Karpas-422 (cell line): ENCODE measurements at places on chromosomes 1 and 21. TPM values are rescaled to one million over a fixed set of nuclear protein-coding genes. Genes with fewer than 3 reads are reported as not detected.
A peak's percentile ranks its signal among the peaks of the same experiment; 100 is the strongest.

DNA sequence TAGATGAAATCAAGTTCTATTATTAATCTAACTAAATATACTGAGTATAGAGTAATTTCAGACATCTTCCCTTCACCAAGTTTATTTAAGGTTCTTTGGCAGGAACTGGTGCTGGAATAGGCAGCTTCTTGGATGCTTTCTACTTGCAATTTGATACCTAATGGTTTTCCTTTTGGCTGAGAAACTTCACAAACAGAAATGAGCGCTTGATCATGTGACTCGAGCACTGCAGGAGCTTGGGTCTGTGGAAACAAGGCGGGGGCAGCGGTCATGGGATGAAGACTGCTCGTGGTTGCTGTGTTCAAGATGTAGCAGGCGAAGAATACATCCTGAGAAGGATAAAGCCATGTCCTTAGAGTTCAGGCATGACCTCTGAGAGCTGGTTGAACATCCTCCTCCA is 136.8 kb downstream of the PTPRC start:
- no peak for DNase-seq

- no peak for DNase-seq
Measured at GRCh38 chr1:69911301-69911801, 294.0 kb downstream of the LRRC40 start.

- DNase-seq: peak; percentile 84
Measured at GRCh38 chr21:34018910-34019309, 54.5 kb upstream of the MRPS6 start.

GRCh38 chr21:31305888-31306287 is 38.2 kb downstream of the TIAM1 start:
- DNase-seq: no peak

GRCh38 chr1:164735315-164736052 is 176.5 kb downstream of the PBX1 start:
- no peak for DNase-seq

DNA sequence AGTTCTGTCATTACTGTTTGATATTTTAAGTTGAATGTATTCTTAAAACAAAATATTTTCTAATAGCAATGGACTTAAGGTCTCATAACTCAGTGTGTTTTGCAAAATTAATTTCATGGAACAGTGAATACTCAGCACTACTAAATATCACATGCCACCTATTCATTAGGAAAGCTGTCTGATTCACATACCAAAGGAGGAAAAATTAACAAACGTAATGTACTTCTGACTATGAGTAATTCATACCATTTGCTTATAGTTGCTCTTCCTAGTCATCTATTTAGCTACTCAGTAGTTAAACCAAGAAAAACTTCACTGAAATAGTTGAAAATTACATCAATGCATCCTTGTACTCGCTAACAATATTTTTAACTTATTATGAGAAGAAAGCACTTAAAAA is 35.2 kb downstream of the TP53BP2 start:
- no peak for DNase-seq

- no peak for DNase-seq
Measured at GRCh38 chr21:37562920-37563640, 196.5 kb downstream of the DYRK1A start.

GRCh38 chr1:213737398-213738035 is 250.3 kb upstream of the PROX1 start:
- DNase-seq: no peak

- DNase-seq: no peak
Measured at GRCh38 chr1:39787468-39787867, 1.2 kb downstream of the BMP8B start.

DNA sequence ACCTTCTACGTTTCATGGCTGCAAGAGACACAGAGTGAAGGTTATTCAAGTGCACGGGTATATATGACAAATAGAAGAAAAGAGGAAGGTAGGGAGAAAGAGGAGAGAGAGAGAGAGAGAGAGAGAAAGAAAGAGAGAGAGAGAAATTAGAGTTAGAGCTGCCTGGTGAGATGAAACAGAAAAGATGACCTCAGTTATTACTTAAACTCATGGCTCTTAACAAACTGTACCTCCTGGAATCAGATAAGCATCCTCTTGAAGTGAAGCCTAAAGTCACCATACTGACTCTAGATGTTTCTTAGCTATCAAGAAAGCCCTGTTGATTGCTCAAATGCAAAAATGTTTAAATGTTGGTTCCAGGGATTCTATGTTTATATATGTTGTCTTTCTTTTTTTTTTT is 597.7 kb upstream of the ZP4 start:
- DNase-seq: no peak

GRCh38 chr1:41751804-41752513 is 166.8 kb downstream of the HIVEP3 start:
- DNase-seq: peak; percentile 87

- DNase-seq: no peak
Measured at GRCh38 chr1:113747376-113747775, 11.9 kb downstream of the PHTF1 start.

DNA sequence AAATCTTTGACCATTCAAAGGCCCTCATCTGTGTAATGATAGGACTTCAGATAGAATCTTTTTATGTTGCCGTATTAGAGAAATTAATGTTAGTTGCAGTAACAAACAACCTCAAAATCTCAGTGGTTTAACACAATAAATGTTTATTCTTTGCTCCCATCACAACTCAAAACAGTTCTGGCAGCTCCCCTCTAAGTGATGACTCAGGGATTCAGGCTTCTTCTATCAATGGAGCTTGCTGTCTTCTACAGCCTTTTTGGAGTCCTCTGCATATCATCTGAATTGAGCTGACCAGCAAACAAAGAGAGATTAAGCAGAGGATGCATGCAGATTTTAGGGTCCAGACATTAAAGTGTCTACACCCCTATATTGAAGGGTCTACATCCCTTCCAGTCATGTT is 59.1 kb upstream of the RAB3GAP2 start:
- DNase-seq: no peak

GRCh38 chr1:211493876-211494653 is 2.1 kb upstream of the RD3 start:
- DNase-seq: no peak

GRCh38 chr1:112794654-112795239 is 79.6 kb upstream of the PPM1J start:
- no peak for DNase-seq

DNA sequence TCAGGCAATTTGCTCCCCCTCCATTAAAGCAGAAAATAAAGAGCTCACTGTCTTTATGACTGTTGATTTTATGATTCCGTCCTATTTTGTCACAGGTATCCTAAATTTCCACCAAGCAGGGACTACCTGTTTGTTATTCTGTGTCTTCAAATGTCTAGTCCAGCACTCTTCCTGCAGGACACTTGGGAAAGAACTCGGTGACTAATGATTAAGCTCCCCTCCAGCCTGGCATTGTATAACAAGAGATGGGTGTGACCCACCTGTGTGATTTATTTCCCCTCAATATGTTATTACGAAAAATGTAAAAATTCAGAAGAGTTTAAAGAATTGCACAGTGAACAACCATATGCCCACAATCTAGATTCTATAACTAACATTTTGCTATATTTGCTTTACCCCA is 42.9 kb upstream of the LRRN2 start:
- no peak for DNase-seq

GRCh38 chr1:12340544-12340930 is 110.7 kb downstream of the VPS13D start:
- DNase-seq: no peak

DNA sequence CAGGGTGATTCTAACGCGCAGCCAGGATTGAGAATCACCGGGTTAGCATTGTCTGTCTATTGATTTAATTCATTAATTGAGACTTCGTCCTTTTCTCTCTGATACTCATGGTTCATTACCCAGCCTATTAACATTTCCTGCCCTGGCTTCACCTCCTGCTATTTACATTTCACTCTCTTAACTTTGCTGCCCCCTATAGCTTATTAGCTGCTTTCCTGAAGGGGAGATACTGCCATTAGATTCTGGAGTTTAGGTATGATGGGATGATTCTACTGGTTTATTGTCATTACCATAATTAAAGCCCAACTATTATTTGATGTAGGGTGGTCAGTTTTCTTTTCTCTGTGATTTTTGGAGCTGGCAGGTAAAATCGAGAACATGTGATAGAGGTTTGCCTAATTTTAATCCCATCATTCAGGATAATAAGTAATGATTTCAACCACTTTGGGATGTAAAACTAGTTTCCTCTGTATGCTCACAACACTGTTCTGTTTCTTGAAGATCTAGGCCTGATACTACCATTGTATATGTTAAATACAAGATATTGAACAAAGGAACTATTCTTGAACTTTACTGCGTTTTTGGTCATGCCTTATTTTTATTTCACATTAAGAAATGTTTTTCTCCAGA is 6.4 kb downstream of the PPP2R5A start:
- peak; percentile 84 for DNase-seq

DNA sequence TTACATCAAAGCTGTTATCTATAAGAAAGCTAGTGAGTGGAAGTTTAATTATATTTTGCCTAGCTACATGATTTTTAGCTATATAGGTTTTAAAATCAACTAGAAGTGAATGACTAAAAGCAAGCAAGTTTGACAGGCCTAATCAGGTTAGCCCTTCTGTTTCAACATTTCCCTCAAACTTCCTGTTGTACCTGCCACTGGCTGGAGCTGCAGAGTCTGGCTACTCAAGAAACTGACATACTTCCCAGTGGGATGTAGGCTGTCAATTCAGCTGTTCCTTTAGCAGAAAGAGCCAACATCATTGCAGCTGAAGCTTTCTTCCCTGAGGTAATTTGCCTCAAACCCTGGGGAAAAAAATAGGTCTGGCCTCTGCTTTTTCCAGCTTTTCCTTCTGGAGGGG is 87.1 kb upstream of the TNR start:
- DNase-seq: no peak

GRCh38 chr1:23291706-23292105 is 52.4 kb downstream of the HNRNPR start:
- no peak for DNase-seq

DNA sequence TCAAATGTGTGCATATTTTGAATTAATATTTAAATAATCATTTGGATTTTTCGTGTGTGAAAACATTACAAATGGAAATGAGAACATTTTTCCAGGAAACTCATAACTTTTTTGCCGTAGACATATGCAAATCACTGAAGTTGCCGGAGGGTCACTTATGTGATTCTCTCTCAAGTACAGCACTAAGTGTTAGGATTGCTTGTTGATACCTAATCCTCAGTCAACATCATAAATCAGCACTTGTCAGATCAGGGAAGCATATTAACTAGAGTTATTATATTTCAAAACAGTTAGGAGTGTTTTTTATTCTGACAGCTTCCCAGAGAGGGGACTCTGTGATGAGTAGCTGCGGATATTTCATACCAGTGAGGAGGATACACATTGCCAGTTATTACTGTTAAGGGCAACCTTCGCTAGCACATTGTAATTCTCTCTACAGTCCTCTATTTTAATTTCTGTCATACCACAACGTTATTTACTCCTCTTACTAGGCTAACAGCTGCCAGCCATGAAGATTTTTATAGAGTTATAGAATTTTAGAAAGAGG is 41.5 kb downstream of the NCAM2 start:
- no peak for DNase-seq

GRCh38 chr21:37061926-37062592 is 10.8 kb downstream of the PIGP start:
- DNase-seq: peak; percentile 71

- DNase-seq: peak; percentile 67
Measured at GRCh38 chr1:40341491-40342380, 24.6 kb upstream of the COL9A2 start.

- DNase-seq: no peak
Measured at GRCh38 chr1:10457875-10458274, 8.0 kb downstream of the CORT start.

DNA sequence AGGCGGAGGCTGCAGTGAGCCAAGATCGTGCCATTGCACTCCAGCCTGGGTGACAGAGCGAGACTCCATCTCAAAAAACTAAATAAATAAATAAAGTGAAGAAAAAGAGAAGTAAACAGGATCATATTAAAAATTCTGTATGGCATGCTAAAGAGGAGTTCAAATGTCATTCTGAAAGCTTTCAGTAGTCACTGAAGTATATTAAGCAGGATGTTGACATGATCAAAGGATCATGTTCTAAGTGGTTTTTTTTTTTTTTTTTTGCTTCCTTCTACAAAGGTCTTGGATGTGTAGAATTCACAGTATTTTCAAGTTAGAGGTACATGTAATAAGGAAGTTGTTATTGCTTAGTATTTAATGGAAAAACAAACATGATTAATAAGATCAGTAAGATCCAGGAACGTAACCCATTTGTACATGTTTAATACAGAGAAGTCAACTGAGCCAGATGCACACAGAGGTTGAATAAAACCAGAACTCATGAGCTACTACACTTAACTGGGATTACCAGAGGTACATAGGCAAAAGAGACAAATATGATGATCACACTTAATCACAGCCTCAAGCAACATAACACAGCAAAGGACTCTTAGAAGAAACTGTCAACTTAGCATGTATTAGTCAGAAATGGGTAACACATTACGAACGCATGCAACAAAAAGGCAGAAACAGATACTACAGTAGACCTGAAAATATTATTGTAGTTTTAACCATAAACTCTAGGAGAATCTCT is 12.2 kb downstream of the CDC42BPA start:
- no peak for DNase-seq

GRCh38 chr1:100631015-100631551 is 88.5 kb upstream of the VCAM1 start:
- no peak for DNase-seq

- no peak for DNase-seq
Measured at GRCh38 chr1:173266841-173267240, 59.7 kb upstream of the TNFSF4 start.

GRCh38 chr1:51439053-51439452 is 80.0 kb downstream of the EPS15 start:
- DNase-seq: no peak

DNA sequence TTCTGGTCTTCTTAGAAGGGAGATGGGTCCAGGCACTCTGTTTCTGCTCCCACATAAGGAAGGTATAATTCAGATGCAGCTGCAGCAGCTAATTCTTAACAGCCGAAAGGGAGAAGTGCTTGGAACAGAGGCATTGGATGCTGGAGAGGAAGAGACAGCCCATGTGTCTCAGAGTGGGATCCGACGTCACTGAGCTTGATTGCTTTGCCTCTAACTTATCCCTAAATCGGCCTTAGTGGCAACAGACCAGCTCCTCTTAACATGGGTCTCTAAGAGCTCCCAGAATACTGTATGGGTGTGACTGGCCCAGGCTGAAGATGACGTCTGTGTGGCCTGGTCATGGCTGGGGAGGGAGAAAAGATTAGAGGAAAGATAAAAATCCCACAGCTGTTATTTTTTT is 40.7 kb upstream of the KCND3 start:
- DNase-seq: no peak

Gene FMO4
- total RNA-seq: 4.5 and 4.6 TPM in 2 replicates

Gene MYOG
- total RNA-seq: not detected in 2 replicates

Gene SLC50A1
- total RNA-seq: 47.8 and 56.5 TPM in 2 replicates

Gene CD46
- total RNA-seq: 64.2 and 152 TPM in 2 replicates

Gene GGPS1
- 13.9 and 45.3 TPM in 2 replicates for total RNA-seq

Gene KCNK1
- not detected in 2 replicates for total RNA-seq

Gene ETV3L
- total RNA-seq: not detected in 2 replicates

Gene CDK11B
- total RNA-seq: 11.4 and 16.1 TPM in 2 replicates

Gene MCOLN2
- total RNA-seq: 52.4 and 56.1 TPM in 2 replicates

Gene NKAIN1
- not detected in 2 replicates for total RNA-seq

Gene CELA3B
- not detected in 2 replicates for total RNA-seq

Gene MX1
- 90.0 and 108 TPM in 2 replicates for total RNA-seq

Gene GUCA2B
- not detected in 2 replicates for total RNA-seq

Gene IGSF9
- total RNA-seq: not detected in 2 replicates

Gene CTBS
- 5.7 and 19.2 TPM in 2 replicates for total RNA-seq

Gene LBR
- total RNA-seq: 66.0 and 157 TPM in 2 replicates

Gene SPRR2E
- total RNA-seq: not detected in 2 replicates
